ENCODE measurements at places on chromosomes 12 and 14.

DNA sequence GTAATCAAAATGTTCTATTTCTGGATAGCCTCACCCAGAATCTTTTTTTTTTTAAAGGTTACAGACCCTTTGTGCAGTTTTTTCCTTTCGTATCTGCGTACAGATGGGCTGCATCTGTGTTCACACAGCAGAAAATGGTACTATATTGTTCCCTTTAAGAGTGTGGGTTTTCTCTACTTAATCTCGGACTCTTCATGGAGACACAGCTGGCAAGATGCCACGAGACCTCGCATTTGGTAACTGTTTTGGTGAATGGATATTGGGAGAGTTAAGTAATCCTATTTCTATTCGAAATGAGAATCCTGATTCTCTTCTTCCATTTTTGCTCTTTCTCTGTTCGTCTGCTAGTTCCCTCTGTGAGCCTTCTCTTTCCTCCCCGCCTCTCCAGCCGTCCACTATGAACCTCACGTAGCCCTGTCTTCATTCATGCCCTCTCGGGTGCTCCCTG lies 85.7 kb downstream of the SAMD4A start:
- DNase-seq, result no peak

GRCh38 chr14:71891970-71892369 lies 40.3 kb upstream of the RGS6 start:
- DNase-seq, result no peak

- no peak for DNase-seq
Measured at GRCh38 chr12:117517219-117517739, 155.9 kb upstream of the NOS1 start.

GRCh38 chr14:68236582-68237458 lies 417.2 kb downstream of the RAD51B start:
- DNase-seq, result no peak

DNA sequence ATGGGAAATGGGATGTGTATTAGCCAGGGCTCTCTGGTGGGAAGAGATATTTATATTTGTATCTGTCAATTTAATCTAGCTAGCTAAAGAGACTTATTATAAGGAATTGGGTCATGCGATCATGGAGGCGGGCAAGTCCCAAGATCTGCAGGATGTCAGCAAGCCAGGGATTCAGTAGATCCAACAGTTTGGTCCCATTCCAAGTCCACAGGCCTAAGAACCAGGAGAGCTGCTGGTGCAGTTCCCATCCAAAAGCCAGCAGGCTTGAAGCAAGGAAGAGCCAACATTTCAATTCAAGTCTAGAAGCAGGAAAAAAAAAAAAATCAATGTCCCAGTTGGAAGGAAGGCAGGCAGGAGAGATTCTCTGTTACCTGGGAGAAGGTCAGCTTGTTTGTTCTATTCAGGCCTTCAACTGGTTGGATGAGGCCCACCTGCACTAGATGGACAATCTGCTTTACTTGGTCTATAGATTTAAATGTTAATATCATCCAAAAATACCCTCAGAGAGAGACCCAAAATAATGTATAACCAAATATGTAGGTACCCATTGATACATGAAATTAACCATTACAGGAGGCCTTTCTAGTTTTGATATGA lies 60.7 kb upstream of the BCAT1 start:
- DNase-seq, result no peak

DNA sequence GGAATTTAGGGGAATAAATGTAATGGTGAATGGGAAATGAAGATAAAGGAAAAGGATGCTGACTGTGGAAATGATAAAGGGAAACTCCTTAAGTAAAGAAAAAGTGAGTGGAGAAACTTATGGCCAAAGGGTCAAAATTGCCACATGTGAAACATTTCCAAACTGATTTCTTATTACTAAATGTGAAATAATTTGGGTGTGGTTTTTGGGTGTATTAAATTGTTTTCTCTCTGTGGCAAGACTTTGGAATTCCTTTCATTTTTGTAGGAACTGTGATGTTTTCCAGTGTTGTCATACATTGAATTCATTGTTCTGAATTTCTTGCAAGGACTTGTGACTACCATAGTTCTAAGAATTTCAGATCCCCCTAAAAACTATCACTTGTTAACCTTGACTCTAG lies 1891.5 kb upstream of the SEL1L start:
- no peak for DNase-seq

DNA sequence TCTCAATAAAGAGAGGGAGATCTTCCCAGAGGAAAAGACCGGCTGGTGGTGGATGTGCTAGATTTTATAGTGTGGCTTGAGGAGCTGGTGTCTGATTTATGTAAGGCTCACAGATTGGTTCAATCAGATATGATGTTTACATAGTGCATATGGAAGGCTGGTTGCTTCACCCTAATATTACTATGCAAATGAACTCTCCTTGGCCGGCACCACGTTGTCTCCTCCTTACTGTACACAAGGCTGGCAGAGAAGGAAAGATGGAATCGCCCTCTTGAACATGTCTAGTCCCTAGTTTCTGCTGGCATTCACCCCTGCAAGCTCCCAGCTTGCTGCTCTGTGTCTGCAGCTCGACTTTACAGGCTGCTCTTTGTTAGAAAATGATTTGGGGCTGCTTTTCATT lies 8.9 kb downstream of the FAM186A start:
- no peak for DNase-seq

DNA sequence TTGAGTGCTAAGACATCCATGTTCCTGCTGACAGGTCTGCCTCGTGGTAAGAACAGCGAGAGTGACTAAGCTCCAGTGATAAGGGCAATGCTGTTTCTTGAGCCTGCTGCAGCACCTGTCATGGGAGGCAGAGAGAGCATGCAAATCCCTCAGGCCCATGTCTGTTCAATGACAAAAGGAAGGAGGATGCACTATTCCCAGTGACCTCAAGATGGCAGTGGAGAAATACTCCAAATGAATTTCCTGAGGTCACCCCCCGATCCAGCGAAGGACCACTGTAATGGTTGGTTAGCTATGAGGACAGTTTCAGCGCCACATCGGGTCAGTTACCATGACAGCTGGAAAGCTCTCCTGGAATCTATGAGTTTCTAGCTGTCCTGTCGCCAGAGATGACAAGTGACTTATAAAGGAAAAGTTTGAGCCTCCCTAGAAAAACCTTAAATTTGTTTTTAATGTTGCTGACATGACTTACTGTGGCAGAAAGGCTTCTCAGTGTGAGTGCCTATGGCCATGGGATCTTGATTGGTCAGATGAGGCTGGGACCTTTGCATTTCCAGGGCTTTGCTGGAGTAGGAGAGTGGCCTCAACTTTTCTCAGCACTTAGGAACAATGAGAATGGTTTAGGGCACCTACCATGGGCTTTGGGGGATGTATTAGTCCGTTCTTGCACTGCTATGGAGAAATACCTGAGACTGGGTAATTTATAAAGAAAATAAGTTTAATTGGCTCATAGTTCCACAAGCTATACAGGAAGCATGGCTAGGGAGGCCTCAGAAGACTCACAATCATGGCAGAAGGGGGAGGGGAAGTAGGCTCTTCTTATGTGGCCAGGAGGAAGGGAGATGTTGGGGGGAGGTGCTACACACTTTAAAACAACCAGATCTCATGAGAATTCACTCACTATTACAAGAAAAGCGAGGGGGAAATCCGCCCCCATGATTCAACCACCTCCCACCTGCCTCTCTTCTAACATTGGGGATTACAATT lies 88.0 kb upstream of the TMEM260 start:
- peak; percentile 34 for DNase-seq

- no peak for DNase-seq
Measured at GRCh38 chr14:75271514-75271913, 7.1 kb upstream of the FOS start.

DNA sequence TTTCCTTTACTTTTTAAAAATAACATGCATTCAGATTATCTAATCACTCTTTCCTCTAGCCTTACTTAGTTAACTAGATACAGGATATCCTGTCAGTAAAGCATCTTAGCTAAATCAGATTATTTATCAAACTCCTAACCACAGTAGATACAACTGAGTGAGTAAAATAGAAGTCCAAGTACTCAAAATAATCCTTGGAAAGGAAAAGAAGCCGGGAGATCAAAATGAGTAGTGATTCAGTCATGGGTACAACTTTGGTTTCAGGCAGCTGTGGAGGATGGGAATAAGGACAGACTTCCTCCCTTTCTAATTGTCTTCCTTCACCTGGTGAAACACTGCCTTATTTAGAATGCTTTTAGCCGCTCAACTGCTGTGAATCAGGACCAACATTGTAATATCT lies 29.4 kb downstream of the GNG2 start:
- DNase-seq, result no peak

DNA sequence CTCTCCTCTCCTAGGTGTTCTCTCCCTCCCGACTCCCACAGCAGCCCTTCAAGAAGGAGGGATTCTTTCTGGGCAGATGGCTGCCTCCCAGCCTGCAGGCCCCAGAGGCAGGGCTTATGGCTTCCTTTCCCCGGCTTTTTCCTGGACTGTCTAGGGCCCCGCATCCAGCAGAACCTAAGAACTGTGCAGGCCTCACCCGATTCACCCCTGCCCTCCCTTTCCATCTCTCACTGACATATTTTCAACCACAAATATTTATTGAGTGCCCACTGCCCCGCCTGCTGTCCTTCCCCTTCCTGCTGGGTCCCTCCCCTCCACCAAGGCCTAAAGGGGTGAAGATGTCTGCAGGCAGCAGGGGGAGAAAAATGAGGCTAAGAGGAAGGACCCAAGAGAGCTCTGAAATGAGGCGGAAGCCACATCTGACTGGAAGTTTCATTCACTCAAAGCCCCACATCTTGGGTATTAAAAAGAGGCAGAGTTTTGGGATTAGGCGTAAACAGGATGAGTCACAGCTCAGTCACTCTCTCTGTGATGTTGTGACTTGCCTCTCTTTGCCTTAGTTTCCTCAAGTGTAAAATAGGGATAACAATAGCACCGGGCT lies 2.9 kb downstream of the SCNN1A start:
- no peak for DNase-seq

GRCh38 chr14:23580152-23580926 lies 1.7 kb upstream of the JPH4 start:
- no peak for DNase-seq

Measured in activated T-cell treated with anti-CD3 and anti-CD28 coated beads, Interleukin-2, amount 50 U/mL, for 72 hours (primary cell).